ENCODE measurements at places on chromosomes 12 and 14.

DNA sequence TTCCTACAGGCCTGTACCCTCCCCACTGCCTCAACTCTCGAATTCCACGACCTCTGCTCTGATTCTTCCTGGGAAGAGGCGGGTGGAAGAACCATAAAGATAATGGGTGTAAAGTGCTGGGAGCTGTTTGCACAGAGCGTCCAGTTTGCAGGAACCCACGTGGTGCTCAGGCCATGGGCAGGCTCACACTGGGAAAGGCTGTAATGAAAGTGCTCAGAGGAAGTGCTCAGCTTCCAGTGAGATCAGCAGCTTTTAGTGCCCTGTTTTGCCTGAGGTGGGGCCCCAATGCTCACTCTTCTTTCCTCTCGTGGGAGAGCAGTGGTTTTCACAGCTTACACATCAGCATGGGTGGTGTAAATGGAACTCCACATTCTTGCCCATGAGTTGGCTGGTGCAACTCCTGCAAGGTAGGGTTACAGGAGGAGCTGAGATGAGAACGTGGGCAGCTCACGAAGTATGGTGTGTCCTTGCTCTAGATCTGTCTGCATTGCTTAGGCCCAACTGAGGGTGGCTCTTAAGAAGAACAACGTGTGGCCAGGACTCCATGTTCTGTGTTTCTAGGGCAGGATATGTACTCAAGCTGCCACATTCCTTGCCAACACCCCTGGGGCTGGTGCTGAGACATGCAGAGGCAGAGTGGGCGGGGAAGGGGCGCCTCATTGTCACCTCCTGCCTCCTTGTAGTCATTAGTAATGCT lies 2.9 kb downstream of the TMEM63C start:
- no peak for DNase-seq

GRCh38 chr12:38850461-38850860 lies 54.9 kb downstream of the CPNE8 start:
- no peak for DNase-seq

GRCh38 chr14:25843481-25844470 lies 754.1 kb downstream of the NOVA1 start:
- DNase-seq, result no peak

DNA sequence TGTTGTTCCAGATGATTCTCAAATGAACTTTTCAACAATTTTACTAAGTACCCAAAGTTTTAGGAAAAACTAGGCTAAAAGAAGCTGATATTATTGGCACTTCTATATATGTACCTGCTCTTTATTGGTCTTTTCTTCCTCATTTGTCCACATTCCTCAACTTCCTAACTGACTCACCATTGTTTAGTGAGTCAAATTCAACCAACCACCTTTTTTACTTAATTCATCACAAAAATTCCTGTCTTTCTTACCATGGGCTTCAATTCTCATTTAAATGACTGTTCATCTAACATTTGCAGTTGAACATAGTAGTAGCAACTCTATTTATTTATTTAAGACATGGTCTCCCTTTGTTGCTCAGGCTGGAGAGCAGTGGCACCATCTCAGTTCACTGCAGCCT lies 47.6 kb upstream of the SLC2A13 start:
- DNase-seq, result no peak

DNA sequence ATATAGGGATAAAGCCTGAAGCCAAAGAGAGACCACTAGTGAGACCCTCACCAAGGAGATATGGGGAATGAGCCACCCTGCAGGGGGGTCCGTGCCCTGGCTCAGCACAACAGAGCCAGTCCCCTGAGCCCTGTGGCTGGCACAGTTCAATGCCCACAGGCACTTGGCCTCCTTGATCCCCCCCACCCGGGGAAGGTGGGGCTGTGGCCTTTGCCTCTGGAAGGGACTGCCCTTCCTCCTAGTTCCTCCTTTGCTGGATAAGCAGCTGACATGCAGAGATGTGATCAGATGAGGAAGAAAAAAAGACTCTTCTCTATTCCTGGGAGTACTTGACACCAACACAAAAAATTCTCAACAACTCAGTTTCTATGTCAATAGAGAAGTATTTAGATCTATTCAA lies 19.9 kb downstream of the TTC7B start:
- DNase-seq, result no peak

DNA sequence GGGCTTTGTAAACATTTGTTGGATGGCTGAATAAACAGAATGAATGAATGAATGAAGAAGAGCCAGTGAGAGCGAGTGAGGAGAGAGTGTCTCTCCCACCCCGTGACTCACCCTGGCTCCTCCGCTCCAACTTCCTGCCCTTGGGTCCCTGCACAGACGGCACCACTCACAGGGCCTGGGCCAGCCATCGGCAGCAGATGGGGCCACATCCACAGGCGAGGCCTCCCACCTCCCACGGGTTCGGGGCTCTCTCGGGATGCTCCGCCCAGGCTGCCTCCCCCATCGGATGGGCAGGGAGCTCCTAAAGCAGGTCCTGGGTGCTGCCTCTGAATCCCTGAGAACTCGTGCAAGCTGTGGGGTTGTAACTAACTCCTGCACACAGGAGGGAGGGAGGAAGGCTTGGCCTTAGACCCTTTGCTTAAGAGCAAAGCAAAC lies 41.3 kb downstream of the CCNK start:
- DNase-seq, result no peak

- no peak for DNase-seq
These were observed 17.5 kb upstream of the BICD1 start for GRCh38 chr12:32089156-32089555.

DNA sequence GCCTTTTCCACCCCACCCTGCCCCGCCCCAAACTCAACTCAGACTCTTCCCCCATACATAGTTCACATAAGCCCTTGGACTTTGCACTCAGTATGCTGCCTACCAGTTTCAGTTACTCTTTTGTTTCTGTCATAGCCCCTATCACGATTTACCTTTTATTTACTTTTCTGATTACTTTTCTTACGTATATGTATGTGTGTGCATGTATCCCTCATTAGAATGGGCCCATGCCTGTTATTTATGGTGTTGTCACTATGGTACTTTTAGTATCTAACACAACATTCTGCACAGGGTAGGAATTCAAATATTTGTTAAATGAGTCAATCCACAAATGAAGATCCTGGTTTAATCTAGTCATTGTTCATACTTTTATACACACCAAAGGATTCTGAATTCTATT lies 16.5 kb upstream of the LUM start:
- no peak for DNase-seq

DNA sequence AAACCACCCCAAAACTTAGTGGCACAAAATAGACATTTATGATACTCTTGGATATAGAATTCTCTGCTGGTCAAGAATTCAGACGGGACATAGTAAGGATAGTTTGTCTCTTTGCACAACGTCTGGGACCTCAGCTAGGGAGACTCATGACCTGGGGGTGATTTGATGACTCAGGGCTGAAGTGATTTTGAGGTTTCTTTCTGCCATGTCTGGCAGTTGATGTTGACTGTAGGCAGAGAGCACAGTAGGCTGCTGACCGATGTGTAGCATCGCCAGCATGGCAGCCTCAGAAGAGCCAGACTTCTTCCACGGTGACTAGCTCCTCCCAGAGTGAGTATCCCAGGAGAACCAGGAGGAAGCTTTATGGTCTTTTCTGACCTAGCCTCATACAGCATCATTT lies 88.9 kb upstream of the FRMD6 start:
- DNase-seq, result no peak

DNA sequence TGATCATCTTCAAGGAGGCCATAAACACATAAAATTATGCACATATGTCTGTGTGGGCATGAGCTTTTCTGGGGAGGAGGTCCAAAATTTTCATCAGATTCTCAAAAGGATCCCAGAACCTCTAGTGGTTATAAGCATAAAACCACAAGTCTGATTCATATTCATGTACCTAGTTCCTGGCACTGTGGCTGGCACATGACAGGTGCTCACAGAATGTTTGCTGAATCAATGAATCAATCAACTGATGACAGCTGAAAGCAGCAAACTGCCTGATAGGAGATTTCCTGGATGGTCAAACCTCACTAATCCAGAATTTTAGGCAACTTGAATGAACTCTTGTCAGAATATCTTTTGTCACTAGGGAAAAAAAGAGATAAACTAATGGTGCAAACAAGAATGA lies 13.5 kb upstream of the CMKLR1 start:
- no peak for DNase-seq

DNA sequence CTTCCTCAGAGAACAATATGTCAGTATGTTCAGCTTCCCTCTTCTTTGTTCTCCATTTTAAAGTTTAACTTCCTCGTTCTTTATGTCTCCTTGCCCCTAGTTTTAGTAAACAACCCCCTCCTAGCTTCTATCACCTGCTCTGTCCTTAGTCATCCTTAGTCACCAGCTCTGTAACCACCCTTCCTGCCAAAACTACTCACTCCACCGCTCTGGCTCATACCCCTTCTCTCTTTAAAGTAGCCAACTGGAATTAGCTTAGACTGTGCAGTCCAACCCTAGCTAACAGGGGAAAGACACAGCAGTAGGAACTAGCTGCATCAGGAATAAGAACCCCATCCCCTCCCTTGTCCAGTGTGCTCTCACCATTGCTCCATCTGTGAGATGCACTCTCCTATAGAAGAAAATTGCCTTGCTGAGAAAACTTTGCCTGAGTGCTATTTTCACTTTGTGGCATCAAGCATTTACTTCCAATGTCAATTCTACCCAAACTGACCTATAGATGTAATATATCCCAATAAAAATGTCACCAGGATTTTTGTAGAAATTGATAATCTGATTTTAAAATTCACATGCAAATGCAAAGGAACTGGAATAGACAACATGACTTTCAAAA lies 603.2 kb downstream of the C12orf50 start:
- no peak for DNase-seq

- no peak for DNase-seq
These were observed 447.5 kb downstream of the AACS start for GRCh38 chr12:125512541-125513298.

DNA sequence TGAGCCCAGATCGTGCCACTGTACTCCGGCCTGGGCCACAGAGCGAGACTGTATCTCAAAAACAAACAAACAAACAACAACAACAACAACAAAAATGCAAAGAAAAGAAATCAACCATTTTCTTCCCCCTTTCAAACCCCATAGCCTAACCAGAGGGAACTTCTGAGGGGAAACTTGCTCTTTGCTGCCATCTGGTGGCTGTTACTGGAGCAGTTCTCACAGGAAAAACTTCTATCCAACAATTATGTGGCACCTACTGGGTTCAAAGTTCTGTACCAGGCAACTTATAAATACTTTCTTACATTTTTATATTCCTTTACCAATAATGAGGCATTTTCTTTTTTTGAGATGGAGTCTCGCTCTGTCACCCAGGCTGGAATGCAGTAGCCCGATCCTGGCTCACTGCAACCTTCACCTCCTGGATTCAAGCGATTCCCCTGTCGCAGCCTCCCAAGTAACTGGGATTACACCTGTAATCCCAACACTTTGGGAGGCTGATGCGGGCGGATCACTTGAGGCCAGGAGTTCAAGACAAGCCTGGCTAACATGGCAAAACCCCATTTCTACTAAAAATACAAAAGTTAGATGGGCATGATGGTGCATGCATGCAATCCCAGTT lies 50.9 kb upstream of the BICDL1 start:
- peak; percentile 26 for DNase-seq

GRCh38 chr12:2803635-2804392 lies 8.7 kb upstream of the ITFG2 start:
- DNase-seq, result no peak

DNA sequence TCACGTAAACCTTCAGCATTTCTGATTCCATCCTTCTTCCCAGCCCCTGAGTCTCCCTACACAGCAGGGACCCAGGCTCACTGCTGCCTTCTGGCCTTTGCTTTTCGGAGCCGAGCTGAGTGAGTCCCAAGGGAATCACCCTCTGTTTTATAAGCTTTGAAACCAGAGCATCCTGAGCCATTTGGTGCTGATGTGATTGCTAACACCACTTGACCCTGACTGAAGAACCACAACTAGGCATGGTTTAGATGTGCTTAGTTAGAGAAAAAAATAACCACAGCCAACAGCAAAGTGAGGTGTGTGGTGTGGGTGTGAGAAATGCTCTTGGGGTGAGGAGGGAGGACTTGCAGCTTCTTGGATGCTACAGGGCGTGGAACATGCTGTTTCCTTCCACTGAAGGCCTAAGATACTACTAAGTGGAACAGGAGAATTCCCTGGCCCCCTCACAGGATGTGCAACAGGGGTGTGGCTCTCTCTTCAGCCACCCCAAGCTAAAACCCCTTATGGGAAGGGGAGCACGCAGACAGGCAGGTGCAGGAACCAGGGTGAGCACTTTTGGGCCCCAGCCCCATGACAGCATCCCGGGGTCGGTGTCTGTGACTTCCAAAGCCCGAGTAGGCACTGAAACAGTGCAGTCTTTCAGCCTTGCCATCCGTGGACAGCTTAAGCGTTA lies at the start of gene TC2N:
TC2N (minus strand) TSS at position 221 of the 673 bp plus-strand sequence. CDS start 53,767 bp downstream, outside the sequence.
- peak; percentile 6 for DNase-seq

DNA sequence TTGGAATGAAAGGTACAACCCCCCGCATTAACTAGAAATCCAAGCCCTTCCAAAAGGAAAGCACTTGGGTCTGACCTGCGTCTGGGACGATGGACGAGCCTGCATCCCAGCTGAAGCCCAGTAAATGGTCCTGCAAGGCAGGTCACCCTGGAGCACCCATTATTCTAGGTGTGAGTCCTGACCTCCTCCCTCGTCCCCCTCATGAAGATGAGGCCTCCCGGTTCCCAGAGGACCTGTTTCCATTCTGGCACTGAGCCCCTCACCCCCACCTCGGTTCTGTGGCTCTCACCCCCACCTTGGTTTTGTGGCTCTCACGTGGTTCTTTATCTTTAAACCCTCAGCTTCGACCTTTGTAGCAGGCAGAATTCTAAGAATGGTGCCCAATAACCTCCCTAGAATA lies 7.3 kb downstream of the IFI27 start:
- DNase-seq, result no peak

DNA sequence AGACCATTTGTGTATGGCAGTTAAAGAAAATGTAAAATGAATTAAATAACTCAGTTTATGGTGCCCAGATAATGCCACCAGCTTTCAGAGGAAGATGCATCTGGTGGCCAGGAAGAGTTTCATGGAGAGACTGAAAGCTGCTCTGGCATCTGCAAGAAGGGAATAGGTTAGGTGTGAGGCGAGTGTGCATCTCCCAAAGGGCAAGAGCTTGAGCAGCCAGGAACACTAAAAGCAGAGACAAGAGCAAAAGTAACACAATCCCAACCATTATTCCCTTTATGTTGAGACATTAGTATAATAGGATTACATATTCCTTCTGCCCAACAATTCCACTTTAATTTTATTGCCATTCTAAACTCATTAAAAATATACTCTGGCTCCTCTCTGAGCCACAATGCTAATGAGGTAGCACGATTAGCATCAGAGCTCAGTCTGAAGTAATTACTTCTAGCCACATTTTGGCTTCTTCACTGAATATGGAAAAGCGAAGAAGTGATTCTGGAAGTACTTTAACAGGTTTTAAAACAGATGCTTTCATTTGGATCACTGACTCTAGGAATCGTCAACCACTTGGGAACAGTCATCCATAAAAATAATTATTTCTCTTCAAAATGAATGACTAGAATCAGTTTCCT lies 309.4 kb upstream of the TMTC1 start:
- no peak for DNase-seq

Measured in activated CD4-positive, CD25-positive, alpha-beta regulatory T cell (primary cell).